Fibroblast of lung (primary cell): ENCODE measurements at places on chromosomes 7 and 10. TPM values are rescaled to one million over a fixed set of nuclear protein-coding genes. Genes with fewer than 3 reads are reported as not detected.
A peak's percentile ranks its signal among the peaks of the same experiment; 100 is the strongest.

GRCh38 chr10:100208276-100208675, 21.1 kb downstream of the CHUK start:
- no peaks in the 10 kb centered on the region for H3K4me1 ChIP-seq
- no peaks in the 10 kb centered on the region for H3K27me3 ChIP-seq
- DNase-seq: no peak
- peaks cover 3% of the 10 kb centered on the region for H3K36me3 ChIP-seq

GRCh38 chr7:108057951-108058481, 55.1 kb upstream of the LAMB1 start:
- H3K4me1 ChIP-seq: peaks cover 6% of the 10 kb centered on the region
- no peaks in the 10 kb centered on the region for H3K27me3 ChIP-seq
- H3K36me3 ChIP-seq: no peaks in the 10 kb centered on the region
- H3K4me3 ChIP-seq: no peak overlapping the region
- peak; percentile 51 for DNase-seq

KCNH2 gene
- total RNA-seq: 6.1 and 6.2 TPM in 2 replicates

- peaks cover 2% of the 10 kb centered on the region for H3K36me3 ChIP-seq
- no peak for DNase-seq
- H3K27ac ChIP-seq: no peak overlapping the region
- H3K27me3 ChIP-seq: no peaks in the 10 kb centered on the region
- no peak overlapping the region for H3K4me3 ChIP-seq
- no peaks in the 10 kb centered on the region for H3K4me1 ChIP-seq
These were observed 14.7 kb downstream of the AHR start for GRCh38 chr7:17313194-17313593.

DNA sequence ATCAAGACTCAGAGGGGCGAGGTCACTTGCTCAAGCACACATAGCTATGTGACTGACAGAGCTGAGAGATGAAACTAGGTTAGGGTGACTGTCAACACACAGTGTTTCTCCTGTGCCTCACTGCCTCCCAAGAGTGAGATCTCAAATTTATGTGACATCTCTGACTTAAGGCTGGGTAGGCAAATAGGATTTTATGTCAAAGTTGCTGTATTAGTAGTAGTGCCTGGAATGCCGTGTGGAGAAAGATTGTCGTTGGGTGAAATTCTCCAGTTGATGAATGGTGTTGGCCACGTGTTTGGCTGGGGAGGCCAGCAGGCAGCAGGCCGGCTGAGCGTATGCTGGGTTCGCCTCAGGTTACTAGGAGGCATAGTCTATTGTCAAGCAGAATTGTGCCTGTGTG, 148.3 kb upstream of the BMPER start:
- no peak overlapping the region for H3K4me3 ChIP-seq
- H3K4me1 ChIP-seq: peaks cover 9% of the 10 kb centered on the region
- no peaks in the 10 kb centered on the region for H3K27me3 ChIP-seq
- DNase-seq: peak; percentile 89
- H3K27ac ChIP-seq: no peak overlapping the region
- H3K36me3 ChIP-seq: no peaks in the 10 kb centered on the region

DNA sequence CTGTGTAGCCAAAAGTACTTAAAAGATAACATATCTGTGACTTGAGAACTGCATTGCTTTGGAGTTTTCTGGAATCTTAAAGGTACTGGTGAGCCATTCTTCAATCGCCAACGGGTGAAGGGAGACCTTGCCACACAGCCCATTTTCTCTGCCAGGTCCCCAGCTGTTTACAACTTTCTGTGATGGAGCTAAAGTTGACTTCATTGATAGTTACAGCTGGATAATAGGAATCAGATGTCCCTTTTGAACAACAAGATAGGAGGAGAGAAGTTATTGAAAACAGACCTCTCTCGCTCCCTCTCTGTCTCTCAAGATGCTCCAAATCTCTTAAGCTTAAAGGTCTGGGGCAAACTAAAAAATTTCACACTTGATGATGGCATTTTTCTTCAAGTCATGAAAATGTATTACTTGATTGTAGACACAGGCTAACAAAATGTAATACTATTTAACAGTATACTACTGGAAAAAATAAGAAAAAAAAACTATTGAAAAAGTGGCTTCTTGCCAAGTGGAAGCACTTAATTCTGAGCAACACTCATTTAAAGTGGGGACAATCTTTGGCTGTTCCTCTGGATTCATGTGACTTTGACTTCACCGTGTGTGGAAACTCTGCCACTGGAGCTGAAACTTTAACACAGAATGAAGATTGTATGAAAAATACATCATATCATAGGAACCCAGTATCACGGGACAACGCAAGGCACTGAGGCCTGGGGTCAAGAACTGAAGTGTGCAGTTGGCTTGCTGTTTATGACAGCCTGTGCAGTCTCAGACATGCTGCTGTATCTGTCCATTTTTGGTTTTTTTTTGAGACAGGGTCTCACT, 78.4 kb upstream of the AFAP1L2 start:
- DNase-seq: no peak
- H3K4me3 ChIP-seq: no peak overlapping the region
- H3K4me1 ChIP-seq: no peaks in the 10 kb centered on the region
- no peaks in the 10 kb centered on the region for H3K36me3 ChIP-seq
- no peak overlapping the region for H3K27ac ChIP-seq

CCDC172 gene
- not detected in 2 replicates for total RNA-seq
